ENCODE measurements at places on chromosomes 4 and X.

DNA sequence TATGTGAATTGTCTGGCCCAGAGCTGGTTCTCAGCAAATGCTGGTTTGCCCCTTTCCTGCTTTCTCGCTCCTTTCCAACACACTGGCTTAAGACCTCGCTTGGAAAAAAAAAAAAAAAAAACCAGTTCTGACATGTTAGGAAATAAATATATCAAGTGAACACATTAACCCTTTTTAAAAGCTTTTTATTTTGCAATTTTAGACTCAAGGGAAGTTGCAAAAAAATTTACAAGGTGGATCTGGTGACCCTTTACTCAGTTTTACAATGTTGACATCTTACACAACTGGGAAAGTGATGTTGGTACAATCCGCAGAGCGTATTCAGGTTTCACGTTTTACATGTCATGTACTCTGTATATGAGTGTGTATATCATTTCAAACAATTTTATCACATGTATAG is 100.1 kb downstream of the RTL5 start:
- DNase-seq = no peak

DNA sequence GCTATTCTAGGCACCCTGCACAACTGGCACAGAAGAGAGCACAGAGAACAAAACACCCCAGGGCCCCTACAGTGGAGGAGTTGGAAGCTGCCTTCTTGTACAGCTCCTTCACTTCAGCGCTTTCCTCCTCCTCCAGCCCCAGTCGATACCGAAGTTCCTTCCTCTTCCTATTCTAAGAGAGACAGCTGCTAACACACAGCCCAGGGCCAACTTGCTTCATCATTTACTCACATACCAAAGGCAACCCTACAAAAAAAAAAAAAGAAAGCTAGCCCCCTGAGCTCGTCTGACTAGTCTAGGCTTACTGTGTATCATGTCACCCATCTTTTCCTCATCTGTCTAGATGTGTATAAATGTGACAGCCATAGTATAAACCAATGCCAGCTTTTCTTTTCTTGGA is 64.5 kb downstream of the MID1 start:
- no peak for DNase-seq

DNA sequence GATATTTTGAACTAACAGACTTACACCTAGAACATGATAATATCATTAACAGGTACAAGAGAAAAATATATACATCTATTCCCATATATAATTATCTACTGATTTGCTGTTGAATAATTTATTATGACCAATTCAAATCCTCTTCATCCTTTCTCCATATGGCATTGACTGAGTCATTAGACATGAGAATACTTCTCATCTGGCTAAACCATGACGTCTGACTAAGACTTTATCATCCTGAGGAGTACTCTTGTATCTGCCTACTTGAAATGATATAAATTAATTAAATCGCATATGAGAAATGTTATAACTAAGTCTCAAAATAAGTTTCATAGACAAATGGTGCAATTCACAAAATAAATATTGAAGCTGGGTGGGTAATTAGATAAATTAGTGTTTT is 67.4 kb downstream of the EMCN start:
- DNase-seq = no peak

DNA sequence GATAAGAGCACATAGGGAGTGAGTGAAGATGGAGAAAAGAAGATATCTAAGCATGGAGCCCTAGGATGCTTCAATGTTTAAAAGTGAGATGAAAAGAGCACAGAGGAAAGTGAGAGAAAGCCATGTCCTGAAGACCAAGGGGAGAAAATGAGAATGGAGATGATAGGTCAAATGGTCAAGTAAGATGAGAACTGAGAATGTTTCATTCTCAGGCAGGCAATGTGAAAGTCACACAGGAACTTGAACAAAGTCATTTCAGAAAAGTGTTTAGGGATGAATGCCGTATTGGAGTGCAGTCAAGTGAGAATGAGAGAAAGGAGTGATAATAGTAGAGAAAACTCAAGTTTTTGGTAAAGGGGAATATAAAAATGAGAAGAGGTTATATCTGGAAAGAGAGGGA is 148.7 kb upstream of the PTCHD1 start:
- DNase-seq = no peak

- DNase-seq = no peak
These were observed 29.6 kb downstream of the REST start for GRCh38 chr4:56937262-56937661.

DNA sequence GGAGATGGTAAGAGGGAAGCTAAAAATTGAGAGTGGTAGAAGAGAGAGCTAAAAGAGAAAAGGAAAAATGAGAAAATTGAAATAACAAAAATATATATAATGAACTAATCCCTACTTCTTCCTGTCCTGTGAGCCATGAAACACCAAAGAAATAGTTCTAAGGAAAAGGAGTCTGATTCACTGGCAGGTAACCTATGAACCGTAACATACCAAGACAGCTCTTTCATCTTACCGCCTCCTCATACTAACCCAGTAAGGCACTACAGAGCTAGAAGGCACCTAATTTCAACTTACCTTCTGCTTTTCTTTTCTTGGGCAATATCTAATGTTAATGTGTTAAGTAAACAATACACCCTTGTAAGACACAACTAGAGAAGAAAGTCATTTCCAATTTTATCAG is 297.7 kb upstream of the DIAPH2 start:
- DNase-seq = no peak

DNA sequence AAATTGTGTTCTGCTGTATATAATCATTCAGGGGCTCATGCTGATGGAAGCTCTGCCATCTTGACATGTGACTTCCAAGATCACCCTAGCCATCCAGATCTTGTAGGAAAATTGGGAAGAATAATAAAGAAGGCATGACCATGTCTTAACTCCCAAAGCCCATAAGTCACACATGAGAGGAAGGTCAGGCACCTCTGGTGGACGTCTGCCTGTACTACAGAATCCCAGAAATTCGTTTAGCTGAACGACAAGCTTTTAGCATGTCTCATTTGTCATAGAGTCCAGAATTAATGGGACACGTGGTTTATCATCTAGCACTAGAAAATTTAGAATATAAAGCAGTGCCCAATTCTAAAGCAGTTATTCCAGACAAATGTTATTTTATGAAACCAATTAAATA is 212.7 kb downstream of the CENPC start:
- DNase-seq = peak; percentile 7

GRCh38 chrX:101658661-101659491 is 774 bp downstream of the ARMCX2 start:
- DNase-seq = peak; percentile 85

DNA sequence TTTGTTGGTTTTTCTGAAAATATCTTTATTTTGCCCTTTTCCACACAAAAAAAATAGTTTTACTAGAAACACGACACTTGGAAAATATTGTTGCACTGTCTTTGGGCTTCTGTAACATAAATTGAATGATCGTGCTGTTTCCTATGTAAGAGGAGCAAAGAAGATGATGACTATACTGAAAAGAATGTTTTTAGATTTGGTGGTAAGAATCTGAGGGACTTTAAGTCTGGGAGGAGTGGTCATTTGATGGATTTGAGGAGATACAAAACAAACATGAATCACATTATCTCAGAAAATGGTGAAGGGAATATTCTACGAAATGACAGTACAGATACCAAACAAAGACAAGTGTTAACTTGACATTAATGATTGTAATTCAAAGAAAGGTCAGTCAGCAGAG is 328.8 kb downstream of the ADAM29 start:
- DNase-seq = no peak

GRCh38 chr4:36476135-36476534 is 194.7 kb downstream of the DTHD1 start:
- no peak for DNase-seq

DNA sequence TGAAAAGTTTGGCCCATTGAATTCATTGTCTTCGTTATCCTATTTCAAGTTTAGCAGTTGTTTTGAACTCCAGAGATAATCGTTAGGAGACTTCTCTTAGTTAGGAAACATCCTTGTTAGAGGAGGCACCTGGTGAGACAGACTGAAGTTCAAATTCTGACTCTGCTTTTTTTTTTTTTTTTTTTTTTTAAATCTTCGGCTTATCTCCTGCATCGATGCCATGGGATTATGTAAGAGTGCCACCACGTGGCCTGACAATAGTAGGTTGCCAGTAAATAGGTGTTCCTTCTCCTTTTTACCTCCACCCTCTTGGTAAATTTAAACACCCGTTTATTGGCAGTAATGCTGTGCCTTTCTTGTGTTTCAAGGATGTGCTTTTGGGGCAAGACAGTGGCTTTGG is 149.3 kb downstream of the SOWAHB start:
- DNase-seq = peak; percentile 54

DNA sequence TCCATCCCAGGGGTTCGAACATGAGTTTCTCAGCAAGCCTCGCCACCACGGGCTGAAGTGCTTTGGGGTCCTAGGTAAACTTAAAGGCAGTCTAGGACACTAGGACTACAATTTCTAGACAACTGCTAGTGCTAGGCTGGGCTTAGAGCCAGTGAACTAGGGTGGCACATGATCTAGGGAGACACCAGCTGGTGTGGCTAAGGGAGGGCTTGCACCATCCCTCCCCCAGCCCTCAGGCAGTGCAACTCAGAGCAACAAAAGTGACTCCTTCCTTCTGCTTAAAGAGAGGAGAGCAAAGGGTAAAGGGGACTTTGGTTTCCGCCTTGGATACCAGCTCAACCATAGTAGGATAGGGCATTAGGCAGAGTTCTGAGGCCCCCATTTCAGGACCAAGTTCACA is 162.5 kb upstream of the AFF2 start:
- no peak for DNase-seq

GRCh38 chr4:37595875-37596680 is 90.1 kb downstream of the RELL1 start:
- DNase-seq = no peak

GRCh38 chr4:143358923-143359643 is 22.4 kb downstream of the GAB1 start:
- DNase-seq = no peak

DNA sequence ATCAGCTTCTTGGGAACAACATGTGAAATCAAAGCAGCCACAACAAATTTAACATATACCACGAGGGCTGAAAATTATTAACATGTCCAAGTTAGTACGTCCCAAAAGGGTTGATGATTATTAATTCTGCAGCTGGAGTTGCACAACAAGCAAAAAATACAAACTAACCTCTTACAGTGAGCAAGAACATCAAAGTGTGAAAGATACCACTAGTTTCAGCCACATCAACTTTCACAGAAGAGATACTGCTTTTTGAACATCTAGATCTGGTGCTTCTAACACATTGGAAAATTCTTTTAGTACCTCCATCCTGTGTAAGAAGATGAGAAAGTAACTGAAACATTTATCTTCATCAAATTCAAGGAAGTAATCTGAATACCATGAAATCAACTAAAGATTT is 334.1 kb downstream of the PCDH7 start:
- no peak for DNase-seq

DNA sequence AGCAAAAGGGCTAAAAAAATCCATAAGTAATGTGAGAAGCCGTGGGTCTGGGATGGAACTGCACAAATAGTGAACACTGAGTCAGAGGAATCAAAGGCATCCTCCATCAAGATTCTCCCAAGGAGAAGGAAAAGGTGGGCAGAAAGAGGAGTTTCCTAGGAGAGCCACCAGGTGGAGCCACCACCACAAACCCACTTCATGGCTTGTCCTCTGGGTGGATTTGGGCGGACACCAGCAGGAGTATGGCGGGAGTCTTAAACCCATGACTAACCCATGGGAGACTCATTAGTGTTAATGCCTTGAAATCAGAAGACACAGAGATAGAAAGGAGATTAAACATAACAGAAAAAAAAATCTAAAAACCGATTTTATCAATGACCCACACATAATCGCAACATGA is 147.7 kb downstream of the SH3KBP1 start:
- peak; percentile 70 for DNase-seq

GRCh38 chrX:107450823-107451509 is 1.5 kb downstream of the FRMPD3 start:
- peak; percentile 87 for DNase-seq

DNA sequence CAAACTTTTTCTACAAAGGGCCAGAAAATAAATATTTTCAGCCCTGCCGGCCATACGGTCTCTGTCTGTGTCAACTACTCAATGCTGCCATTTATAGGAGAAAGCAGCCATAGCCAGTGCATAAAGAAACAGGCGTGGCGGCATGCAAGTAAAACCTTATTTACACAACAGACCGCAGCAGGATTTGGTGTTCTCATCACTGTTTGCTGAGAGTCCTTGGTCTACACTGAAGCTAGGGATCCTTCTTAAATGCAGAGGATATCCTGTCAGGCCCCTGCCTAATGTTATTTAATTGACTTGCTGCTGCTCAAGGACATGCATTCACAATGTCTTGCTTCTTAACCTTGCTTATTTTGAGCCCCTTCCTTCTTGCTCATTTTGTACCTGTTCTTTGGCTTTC is 54.7 kb downstream of the CPE start:
- DNase-seq = no peak

GRCh38 chr4:75099321-75099720 is 166.4 kb downstream of the PARM1 start:
- no peak for DNase-seq

DNA sequence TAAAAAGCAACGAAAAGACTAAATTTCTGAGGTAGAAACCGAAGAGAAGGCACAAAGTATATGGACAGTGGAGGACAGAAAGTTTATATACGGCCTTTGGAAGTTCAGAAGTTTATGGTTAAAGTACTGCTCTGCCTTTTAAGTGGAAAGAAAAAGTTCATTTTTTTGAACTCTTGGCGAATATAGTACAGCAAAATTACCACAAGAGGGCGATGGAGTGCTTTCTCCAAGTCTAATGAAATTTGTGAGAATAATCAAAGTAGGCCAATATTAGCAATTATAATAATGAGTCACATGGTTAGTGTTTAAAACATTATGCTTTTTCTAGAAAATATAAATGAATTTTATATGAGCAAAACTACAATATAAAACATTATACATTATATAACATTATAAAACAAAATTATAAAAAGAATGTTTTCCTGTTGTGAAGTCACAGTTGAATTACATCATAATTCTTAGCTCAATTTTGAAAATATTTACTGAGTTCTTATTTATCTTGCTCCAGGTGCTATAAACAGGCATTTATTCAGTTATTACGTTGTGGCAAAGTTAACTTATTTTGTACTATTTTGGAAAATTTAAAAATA is 136.2 kb upstream of the BMPR1B start:
- peak; percentile 13 for DNase-seq

DNA sequence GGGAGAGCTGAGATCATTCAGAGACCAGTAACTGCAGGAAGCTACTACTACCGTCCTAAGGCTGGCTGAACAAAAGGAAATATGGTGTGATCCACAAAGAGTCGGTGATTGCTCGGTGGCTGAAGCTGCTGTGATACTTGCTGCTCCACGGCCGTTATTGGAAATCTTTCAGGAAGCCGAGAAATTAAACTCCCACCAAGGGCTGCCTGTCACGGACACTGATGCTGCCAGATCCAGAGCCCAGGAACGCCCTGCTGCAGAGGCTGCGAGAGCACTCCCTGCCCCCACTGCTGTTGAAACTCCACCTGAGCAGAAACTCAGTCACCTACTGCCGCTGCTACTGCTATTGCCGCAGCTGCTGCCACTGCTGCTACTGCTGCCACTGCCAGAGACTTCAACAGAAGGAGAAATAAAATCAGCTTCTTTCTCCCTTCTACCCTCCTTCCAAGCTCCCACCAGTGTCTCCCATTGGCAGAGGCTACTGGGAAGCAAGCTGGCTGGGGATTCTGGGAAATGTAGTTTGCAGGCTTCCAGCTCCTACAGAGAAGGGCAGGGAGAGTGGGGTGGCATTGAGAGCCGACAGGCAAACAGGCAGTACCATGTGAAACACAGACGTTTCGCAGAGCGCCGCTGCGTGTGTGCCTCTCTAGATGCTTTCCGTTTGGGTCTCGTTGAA is 126.0 kb upstream of the ENPP6 start:
- peak; percentile 84 for DNase-seq

GRCh38 chrX:77415161-77415560 is 32.0 kb upstream of the FGF16 start:
- no peak for DNase-seq

- DNase-seq = no peak
These were observed 2.7 kb upstream of the MAML3 start for GRCh38 chr4:140156529-140157171.

All from H7 (cell line).